Pulmonary artery endothelial cell (primary cell): ENCODE measurements at places on chromosomes 7 and 10. TPM values are rescaled to one million over a fixed set of nuclear protein-coding genes. Genes with fewer than 3 reads are reported as not detected.

The GRIFIN gene
- not detected in 2 replicates for total RNA-seq

The FKBP6 gene
- total RNA-seq = not detected in 2 replicates

The PLCE1 gene
- 0.04 and 0.07 TPM in 2 replicates for total RNA-seq

The DNAJB6 gene
- 104 and 189 TPM in 2 replicates for total RNA-seq

The GNGT1 gene
- total RNA-seq = not detected in 2 replicates

The GTF2IRD2 gene
- 1.5 and 2.0 TPM in 2 replicates for total RNA-seq

The FANK1 gene
- total RNA-seq = 0.95 and 1.4 TPM in 2 replicates

The C10orf105 gene
- not detected in 2 replicates for total RNA-seq

The FERD3L gene
- not detected in 2 replicates for total RNA-seq

The CDHR3 gene
- total RNA-seq = 1.1 and 1.4 TPM in 2 replicates

The VAX1 gene
- total RNA-seq = not detected in 2 replicates

The ENKUR gene
- total RNA-seq = 0.07 and 0.13 TPM in 2 replicates
